Activated CD4-positive, alpha-beta T cell treated with anti-CD3 and anti-CD28 coated beads, Interleukin-2, amount 50 U/mL, for 24 hours (primary cell): ENCODE measurements at places on chromosomes 7 and 10.

- no peak for DNase-seq
Observed at GRCh38 chr7:92517631-92518030, 10.7 kb downstream of the PEX1 start.

- no peak for DNase-seq
Observed at GRCh38 chr10:68154211-68154497, 44.9 kb downstream of the MYPN start.

DNA sequence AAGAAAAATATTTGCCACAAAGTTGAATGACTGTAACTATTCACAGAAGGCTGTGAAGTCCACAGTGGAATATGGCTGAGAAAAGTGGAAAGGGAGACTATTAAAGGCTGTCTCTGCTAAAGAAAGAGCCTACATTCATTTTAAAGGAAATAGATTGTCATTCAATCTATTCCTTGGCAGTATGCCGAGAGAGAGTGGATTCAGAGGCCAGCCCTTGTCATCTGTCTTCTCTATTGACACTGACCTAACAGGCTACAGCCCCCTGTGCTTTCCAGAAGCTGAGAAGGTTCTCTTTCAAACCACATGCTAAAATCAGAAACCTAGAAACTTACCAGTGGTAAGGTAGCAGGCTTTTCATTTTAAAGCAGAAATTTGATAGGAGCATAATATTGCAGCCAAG is 12.1 kb downstream of the ODAD2 start:
- DNase-seq = no peak

DNA sequence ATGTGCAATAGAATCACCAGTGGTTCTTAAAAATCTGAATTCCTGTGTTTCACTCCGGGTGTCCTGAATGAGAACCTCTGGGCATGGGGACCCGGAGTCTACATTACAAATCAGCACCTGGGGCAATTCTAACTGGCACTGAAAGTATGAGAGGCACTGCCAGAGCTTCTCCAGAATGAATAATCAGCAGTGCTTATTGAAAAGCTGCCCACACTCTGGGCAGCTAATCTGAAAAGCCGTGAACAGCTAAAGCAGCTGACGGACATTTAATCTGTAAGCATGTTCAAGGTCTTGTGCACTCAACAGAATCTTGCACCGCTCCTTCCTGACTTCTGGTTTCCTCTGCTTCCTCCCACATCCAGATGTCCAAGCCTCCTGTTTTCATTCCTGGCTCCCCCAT is 113.3 kb upstream of the KIF5B start:
- DNase-seq = no peak

DNA sequence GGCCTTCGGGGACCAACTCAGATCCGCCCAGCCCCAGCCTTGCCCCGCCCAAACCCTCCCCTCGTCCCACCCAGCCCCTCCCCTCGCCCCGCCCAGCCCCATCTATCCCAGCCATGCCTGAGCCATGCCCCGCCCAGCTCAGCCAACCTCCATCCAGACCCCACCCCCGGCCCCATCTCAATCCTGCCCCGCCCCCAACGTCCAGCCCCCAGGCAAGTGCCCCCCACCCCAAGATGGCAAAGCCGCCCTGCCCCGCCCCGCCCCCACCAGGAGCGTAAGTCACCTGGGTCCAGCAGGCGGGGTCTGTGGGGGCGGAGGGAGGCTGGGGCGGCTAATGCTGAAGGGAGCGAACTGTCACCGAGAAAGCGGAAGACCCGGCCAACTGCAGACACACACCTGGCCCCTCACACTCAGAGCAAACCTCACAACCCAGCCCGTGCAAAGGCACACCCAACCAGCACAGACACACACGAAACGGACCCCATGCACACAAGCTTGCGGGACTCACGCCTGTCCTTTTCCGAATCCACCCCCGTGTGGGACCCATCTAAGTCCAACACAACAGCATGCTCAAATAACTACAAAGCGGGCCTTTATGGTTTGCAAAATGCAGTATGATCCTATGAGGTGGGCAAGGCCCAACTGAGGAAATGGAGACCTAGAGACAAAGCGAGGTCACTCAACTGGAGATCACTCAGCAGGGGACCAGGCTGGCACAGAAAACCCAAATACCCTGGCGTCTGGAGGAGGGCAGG is 11.5 kb upstream of the OGA start:
- DNase-seq = no peak

- no peak for DNase-seq
Observed at GRCh38 chr10:57791546-57791945, 476.1 kb downstream of the IPMK start.

DNA sequence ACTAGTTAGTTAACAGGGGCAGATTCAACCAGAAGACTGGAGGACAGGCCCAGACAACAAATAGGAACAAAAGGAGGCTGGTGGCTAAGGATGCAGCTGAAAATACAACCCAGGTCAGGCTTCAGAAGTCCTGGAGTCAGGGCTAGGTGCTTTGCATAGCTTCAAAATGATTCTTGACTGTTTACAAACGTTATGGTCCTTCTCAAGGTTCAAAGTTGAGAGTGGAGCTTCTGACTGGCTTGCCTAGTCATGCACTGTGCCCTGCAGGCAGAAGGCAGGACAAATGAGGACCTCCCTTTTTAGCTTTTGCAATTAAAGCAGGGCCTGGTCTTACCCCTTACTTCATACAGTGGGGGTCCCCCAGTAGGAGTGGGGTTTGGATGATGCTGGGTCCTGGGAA is 4.4 kb upstream of the CDH23 start:
- no peak for DNase-seq

DNA sequence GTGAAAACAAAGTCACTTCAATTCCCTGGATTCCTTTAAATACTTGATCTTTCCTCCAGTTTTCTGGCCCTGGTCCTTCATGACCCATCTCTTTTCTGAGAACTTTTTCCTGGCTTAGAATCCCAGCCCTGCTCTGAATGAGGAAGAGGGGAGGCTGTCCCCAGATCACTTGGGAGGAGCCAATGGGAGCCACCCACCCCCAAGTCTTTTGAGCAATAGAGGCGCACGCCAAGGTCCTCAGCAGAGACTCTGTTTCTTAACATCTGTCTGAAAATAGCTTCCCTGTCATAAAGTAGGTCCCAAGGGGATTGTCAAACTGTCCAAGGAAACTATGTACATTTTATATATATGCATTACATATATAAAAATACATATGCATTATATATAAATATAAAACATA is 126.8 kb downstream of the ADRA2A start:
- no peak for DNase-seq

GRCh38 chr10:123135415-123136141 is at the start of gene HMX3:
Gene HMX3 (plus strand): TSS chr10:123135970. CDS start chr10:123136051, 81 bp downstream.
- DNase-seq = peak; percentile 19

DNA sequence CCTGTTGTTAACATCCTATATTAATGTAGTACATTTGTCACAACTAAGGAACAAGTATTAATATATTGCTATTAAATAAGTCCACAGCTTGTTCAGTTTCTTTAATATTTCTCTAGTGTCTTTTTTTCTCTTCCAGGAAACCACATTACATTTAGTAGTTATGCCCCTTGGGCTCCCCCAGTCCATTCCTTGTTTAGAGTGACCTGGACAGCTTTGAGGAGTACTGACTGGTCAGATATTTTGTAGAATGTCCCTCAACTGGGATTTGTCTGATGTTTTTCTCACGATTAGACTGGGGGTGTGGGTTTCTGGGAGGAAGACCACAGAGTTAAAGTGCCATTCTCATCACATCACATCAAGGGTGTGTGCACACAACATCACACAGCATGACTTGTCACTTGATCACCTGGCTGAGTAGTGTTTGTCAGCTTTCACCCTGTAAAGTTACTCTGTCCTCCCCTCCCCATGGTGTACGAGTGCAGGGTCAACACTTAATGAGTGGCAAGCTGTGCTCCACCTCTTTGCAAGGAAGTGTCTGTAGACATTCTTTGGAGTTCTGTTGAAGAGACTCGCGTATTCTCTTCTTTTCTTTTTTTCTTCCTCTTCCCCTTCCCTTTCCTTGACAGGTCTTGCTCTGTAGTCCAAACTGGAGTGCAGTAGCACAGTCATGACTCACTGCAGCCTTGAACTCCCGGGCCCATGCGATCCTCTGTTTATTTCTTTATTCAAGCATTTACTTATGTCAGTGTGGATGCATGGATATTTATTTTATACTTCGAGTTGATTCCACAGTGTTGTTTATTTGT is 10.2 kb downstream of the LMTK2 start:
- no peak for DNase-seq

DNA sequence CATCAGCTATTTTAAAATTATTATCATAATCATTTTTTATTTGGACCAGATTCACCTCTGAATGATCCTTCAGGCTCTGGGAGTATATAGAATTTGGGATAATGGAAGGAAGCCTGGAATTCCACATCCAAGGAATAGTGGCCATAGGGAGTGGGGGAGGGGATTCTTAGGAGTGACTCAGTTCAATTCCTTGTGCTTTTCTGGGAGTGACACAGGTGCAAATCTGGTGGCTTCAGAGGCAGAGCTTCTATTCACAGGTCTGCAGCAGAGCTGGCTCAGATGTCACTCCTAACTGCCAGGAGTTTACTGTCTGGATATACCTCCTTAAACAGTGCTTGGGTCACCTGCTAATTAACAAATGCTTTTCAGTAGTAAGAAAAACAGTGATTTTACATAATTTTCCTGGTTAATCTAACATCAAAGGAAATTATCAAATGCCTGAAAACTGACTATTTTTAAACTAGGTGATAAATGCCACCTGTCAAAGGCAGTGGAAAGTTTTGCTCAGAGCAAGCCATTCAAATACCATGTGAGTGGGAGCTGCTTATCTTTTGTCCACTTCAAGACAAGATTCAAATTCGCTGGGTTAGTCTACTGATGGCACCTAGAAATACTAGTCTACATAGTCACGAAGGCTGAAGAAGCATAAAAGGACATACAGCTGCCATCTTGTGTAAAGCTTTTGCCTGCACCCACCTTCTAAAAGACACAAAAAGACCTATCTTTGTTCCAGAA is 106.7 kb upstream of the LAMB4 start:
- no peak for DNase-seq

GRCh38 chr7:45650404-45651394 is 76.5 kb downstream of the ADCY1 start:
- no peak for DNase-seq

GRCh38 chr10:59126991-59127390 is 49.5 kb upstream of the PHYHIPL start:
- no peak for DNase-seq

GRCh38 chr10:19252531-19252930 is 203.9 kb downstream of the MALRD1 start:
- no peak for DNase-seq

DNA sequence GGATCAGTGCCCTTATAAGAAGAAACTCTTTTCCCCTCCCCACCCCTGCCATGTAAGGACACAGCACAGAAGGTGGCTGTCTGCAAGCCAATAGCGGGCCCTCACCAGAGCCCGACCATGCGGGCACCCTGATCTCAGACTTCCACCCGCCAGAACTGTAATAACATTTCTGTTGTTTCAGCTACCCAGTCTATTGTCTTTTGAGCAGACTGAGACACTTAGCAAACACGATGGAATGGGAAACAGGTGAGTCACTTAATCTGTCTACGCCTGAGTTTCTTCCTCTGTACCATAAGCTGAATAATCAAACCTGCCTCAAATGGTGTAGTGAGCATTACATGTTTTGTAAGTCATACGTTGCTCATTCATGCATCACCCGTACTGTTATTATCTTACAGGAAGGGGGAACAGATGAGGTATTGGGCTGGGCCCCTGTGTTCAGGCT is 58.2 kb downstream of the STRA8 start:
- DNase-seq = no peak

DNA sequence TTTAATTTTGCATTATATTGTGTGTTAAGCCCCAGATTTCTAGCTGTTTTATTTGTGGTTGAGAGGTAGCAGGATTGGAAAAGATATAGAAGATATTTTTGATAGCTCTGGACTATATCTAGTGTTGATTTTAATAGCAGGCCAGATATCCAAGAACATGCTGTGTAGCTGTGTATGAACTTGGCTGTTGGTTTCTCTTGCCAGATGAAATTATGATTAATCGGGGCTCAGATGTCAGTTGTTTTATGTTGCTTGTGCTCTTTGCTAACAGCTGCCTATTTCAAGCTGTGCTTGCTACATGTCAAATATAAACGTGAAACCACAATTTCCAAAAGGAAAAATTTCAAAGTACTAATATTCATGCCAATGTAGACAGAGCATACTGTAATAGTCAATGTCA is 141.1 kb downstream of the GRM3 start:
- DNase-seq = no peak
